ENCODE measurements at places on chromosomes 12 and 14.

DNA sequence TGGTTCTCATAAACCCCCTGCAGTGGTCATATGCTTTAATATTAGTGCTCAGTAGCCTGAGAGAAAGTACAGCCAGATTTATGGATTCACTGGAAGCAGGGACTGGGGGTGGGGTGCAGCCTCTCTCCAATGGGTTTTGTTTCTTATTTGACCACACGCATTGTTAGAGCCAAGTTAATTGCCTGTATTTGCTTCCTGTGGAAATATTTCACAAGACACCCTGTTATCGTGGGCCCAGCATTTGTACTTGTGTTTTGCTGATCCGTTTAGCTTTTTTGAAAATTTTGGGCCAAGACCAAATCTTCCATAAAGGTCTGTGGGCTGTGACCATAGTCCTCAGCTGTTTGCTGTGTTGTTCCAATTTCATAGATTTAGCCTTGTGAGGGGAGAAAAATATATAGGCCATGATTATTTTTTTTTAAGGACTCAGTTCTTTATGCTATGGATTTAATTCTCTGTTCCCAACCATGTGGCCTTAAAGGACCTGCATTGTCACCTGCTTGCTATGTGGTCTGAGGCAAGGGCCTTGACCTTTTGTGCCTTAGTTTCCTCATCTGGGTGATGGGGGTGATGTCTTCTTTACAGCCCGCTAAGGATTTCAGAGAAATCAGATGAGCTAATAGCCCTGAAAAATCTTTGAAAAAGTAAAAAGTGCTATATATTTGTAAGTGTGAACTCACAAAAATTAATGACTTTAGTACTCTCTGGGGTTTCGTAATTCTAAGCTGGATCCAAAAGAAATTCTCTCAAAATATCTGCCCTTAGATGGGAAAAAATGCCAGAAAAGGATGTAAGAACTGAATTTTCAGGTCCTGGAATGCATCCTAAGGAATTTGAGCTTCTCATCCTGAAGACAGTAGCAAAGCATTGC is 370.2 kb downstream of the DPF3 start:
- no peak for DNase-seq

- DNase-seq = no peak
Observed at GRCh38 chr12:120362516-120363273, 6.3 kb downstream of the MSI1 start.

- peak; percentile 66 for DNase-seq
Observed at GRCh38 chr12:108371801-108372344, 32.8 kb upstream of the CMKLR1 start.

GRCh38 chr12:92827836-92828431 is 101.2 kb downstream of the EEA1 start:
- no peak for DNase-seq

DNA sequence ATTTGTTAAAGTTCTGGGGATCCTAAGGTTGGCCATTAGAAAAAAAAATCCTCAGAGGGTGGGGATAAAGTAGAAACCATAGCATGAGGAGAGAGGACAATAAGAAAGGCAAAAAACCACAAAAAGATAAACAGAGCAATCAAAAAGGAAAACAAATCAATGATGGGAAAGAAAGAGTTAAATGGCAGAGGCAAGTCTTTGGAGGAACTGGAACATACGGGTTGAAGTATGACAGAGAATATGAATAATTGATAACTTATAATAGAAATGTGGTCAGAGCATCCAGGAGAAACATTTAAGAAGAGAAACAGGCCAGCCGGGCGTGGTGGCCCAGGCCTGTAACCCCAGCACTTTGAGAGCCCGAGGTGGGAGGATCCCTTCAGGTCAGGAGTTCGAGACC is 17.8 kb upstream of the SALL2 start:
- no peak for DNase-seq

GRCh38 chr12:112716099-112717093 is 75.2 kb upstream of the RPH3A start:
- DNase-seq = no peak

DNA sequence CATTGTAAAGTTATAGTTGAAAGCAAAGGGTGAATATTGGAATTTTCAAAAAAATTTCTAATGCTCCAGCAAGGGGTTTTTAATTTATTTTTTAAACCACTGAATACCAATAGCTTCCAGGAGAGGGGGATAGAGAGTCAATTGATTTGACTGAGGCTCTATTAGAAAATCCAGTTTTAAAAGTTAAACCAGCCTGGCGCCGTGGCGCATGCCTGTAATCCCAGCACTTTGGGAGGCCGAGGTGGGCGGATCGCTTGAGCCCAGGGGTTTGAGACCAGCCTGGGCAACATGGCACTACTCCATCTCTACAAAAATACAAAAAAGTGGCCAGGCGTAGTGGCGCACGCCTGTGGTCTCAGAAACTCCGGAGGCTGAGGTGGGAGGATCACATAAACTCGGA is 150.1 kb downstream of the SLC38A4 start:
- DNase-seq = no peak

DNA sequence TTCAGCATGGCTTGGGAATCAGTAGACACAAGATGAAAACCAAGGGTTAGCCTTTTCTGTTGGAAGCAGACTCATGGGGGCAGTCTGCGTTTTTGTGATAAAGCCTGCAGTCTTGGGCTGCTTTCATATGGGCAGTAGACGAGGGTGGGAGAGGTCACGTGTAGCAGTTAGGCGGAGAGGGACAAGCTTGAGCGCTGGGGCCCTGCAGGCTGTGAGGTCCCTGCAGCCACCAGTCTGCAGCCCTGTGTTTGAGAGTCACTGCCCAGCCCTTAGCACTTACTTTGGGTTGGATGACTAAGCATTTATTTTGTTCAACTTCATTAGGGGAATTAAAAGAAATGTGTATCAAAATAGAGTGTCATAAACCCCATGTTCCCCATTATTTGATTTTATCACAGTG is 37.2 kb downstream of the EP400 start:
- DNase-seq = peak; percentile 42

GRCh38 chr14:101633276-101633675 is 72.0 kb downstream of the DIO3 start:
- DNase-seq = no peak

DNA sequence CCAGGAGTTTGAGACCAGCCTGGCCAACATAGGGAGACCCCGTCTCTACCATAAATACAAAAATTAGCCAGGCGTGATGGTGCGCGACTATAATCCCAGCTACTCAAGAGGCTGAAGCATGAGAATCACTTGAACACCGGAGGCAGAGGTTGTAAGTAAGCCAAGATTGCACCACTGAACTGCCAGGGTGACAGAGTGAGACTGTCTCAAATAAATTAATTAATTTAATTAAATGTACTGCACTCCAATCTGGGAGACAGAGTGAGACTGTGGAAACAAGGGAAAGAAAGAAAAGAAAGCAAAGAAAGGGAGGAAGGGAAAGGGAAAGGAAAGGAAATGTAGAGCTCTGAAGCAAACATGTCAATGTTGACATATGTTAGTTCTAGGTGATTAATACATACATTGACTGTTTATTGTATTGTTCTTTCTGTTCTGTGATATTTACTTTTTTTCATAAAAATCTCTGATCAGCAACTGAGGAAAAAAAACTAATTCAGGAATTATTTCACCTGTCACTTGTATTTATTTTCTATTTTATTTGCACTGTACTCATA is 99.6 kb downstream of the DENND5B start:
- no peak for DNase-seq

- no peak for DNase-seq
Observed at GRCh38 chr12:22821985-22822384, 197.0 kb downstream of the ETNK1 start.

- no peak for DNase-seq
Observed at GRCh38 chr14:50855558-50855957, 16.3 kb upstream of the ABHD12B start.

- DNase-seq = no peak
Observed at GRCh38 chr12:49138587-49138986, 7.4 kb upstream of the TUBA1B start.

- DNase-seq = no peak
Observed at GRCh38 chr12:111673503-111673902, 12.3 kb downstream of the BRAP start.

GRCh38 chr14:51701951-51702350 is 50.2 kb downstream of the FRMD6 start:
- DNase-seq = no peak

DNA sequence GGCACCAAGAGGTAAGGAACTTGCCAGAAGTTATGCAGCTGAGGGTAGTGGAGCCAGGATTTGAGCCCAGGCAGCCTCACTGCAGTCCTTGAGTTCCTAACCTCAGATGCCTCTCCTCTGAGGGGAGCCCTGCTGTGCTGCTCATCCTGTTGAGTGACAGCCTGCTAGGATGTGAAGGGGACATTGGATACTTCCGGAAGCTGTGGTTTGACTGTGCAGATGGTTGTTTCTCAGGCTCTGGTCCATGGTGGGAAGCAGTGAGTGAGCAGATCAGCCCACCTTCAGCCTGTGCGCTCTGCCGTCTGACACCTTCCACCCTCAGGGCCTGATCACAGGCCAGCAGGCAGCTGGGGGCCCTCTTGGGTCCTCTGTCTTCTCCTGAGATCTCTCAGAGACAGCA is 253.2 kb downstream of the CACNA1C start:
- no peak for DNase-seq
